Mesendoderm (in vitro differentiated cells): ENCODE measurements at places on chromosomes 13 and 19.

DNA sequence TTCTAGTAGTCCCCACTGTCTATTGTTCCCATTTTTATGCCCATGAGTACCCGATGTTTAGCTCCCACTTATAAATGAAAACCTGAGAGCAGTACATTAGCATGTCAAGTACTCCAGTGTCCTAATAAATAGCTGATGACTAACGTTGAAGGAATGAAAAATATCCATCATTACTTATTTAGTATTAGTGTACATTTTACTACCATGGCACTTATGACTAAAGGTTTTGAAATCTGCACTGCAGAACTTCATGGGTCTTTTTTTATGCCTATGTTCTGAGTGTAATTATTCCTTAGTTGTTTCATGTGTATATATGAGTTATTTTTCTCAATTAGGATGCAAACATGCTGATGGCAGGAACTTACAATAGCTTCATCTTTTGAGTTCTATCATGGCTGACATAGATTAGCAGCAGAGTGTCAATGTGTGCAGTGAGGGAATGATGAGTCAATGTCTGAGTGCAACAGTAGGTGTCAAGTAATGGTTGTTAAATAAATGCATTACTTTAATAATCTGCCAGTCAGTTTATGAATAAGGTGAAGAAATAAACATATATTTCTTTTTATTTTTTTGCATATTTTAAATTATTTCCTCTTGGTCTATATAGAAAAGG is 188.4 kb downstream of the ITGBL1 start:
- DNase-seq = no peak

DNA sequence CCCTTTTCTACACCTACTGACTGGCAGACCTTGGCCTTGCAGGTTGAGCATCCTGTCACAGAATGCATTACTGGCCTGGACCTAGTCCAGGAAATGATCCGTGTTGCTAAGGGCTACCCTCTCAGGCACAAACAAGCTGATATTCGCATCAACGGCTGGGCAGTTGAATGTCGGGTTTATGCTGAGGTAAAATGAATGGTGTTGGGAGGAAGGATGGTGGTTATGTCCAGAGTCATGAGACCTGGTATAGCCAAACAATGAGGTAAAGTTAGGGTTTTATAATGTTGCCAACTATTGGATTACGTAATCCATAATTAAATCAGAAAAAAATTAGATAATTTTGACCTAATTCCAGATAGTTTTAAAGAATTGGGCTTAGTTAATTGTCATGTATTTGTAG is 212.5 kb downstream of the PCCA start:
- no peak for DNase-seq

- peak; percentile 59 for DNase-seq
These were observed 814.2 kb upstream of the SLITRK5 start for GRCh38 chr13:86856991-86857390.

- peak; percentile 68 for DNase-seq
These were observed 24.3 kb downstream of the NFILZ start for GRCh38 chr19:8654591-8655339.

DNA sequence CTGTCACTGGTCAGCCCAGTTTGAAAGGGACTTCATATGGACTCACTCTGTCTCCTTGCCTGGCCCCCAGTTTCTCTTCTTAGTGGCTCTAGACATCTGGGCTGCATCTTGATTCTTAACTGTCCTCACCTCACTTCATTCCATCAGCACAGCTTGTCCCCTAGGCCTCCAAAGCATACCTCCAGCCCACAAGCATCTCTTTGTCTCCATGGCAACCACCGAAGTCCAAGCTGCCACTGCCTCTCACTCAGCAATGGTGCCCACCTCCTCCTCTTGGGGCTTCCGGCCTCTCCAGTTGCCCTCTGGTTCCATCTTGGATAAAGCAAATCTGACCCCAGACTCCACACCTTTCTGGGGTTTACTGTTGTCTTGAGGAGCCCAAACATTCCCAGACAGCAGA is 9.9 kb upstream of the KLHL26 start:
- no peak for DNase-seq

- DNase-seq = no peak
These were observed 313.4 kb downstream of the OXGR1 start for GRCh38 chr13:96680898-96681297.

DNA sequence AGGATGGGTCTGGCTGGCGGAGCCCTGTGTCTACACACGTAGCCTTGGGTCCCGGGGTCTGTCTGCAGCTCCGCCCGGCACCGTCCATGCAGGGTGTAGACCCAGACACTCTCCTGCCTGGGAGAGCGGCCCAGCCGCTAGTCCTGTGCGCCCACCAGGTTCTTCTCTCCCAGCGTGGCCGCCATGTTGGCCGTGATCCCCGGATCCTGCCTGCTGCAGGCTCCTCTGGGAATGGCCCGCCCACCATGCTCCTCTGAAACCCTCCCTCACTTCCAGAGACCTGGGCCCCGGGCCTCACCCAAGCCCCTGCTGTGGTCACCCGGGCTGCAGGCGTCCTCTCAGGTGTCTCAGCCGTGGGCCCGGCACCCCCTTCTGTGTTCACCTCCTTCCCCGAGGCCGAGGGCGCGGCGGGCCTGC is 57.7 kb upstream of the MCF2L start:
- no peak for DNase-seq

GRCh38 chr13:105608104-105608503 is 927.4 kb downstream of the EFNB2 start:
- DNase-seq = no peak

- no peak for DNase-seq
These were observed 2.6 kb downstream of the OR10H5 start for GRCh38 chr19:15790096-15790495.

DNA sequence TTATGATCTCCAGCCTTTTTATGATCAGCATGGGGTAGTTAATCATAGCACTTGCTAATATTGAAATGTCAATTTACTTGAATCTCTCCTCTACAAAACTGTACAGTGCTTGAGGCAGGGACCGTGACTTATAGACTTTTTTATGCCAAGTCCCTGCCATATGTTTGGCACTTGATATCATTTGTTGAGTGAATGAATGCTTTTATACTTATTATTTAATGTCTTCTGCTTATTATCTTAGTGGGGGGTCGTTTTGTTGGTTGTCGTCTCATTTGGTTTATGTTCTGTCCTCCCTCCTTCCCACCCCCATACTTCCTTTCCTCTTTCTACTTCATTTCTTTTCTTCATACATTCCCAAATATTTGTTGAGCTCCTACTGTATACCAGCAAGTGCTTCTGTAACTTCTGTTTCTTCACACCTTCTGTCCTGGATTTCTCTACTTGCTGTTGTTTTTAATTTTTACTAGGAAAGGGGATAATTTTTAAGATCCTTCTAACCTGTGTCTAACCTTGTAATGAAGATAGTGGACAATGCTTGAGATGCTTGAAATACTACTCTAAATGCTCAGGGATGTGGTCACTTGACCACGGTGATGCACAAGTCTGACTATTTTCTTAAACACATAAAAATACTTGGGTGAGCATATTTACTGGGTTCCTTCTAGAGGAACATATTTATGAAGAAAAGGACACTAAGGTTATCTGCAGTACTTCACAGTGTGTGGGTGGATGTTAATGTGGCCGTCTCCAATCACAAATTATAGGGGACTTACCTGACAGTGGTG is 223.8 kb downstream of the TDRD3 start:
- no peak for DNase-seq

GRCh38 chr13:91894316-91894715 is 495.9 kb downstream of the GPC5 start:
- DNase-seq = no peak

DNA sequence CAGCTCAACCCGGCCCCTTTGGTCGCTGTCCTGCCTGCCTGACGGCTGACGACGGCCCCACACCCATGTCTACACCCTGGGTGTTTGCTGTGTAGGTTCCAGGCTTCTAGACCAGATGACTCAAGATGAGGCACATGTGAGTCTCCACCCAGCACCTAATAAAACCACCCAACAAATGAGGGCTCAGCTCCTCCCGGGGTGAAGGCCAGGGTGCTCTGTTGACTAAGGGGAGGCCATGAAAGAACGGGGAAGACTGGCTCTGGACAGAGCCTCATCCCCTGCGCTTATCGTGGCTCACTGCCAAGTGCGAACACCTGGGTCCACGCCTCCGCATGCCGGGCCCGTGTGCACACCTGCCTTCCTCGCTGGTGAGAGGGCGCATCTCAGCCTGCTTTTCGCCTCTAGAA is 39.6 kb downstream of the COL4A2 start:
- DNase-seq = no peak
